ENCODE measurements at places on chromosomes 7 and 10.
A peak's percentile ranks its signal among the peaks of the same experiment; 100 is the strongest.

GRCh38 chr7:123770378-123770777 is 21.6 kb upstream of the WASL start:
- no peak for DNase-seq

DNA sequence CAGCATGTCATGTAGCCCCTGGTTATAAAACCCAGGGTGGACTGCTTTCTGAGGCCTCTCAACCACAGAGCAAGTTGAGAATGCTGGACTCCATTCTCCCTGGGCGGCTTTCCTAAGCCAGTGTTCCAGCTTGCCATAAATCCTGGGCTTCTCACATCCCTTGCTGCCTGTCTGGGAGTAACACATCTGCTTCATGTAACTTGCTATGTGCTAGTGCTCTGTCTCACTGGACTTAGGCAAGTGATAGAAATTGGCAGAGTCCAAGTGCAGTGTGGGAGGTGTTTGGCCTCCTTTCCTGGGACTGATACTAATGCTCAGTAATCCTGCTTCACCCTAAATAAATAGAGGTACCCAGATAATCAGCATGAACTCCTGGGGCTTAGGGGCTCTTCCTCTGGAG is 277.1 kb upstream of the POM121L12 start:
- no peak for DNase-seq

DNA sequence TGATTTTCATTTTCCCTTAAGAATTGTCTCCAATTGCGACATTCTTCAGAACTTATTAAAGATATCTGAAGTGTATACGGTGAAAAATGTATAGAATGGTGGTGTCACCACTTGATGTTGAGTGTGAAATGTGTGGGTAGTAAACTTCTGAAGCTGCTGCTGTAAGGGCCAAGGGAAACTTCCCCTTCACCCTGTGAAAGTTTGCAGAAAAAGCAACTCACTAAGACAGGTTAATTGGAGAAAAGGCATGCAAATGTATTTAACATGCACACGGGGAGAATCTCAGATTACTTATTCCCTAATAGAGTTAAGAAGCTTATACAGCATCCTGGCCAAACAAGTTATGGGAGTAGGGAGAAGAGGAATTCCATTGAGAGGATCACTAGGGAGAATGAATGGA is 173.0 kb downstream of the NSUN6 start:
- DNase-seq: no peak

GRCh38 chr10:3866332-3866731 is 81.3 kb upstream of the KLF6 start:
- no peak for DNase-seq

GRCh38 chr10:13404305-13404759 is 56.2 kb upstream of the SEPHS1 start:
- DNase-seq: no peak

GRCh38 chr10:43396928-43397624 is 11.9 kb downstream of the HNRNPF start:
- DNase-seq: peak; percentile 57
